ENCODE measurements at places on chromosomes 7 and 10. TPM values are rescaled to one million over a fixed set of nuclear protein-coding genes. Genes with fewer than 3 reads are reported as not detected.

SNX13 gene
- 59.7 TPM for total RNA-seq

POLR2J2 gene
- 13.2 TPM for total RNA-seq

DNA sequence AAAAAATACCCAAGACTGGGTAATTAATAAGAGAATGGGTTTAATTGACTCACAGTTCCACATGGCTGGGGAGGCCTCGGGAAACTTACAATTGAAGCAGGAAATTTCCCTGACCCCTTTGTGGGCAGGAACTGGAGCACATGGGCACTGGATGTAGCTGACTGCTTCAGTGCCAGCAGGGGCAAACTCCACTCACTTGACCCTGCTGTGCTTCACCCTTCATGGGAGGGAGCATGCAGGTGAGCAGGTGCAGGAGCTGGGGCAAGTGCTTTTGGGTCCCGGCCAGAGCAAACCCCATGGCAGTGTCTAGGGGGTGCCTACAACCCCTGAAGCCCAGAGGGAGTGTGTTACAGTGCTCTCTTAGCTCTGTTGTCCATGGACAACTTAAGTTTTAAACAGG lies 132.6 kb downstream of the AKR1D1 start:
- DNase-seq, result no peak

HOXA10 gene
- not detected for total RNA-seq

DNA sequence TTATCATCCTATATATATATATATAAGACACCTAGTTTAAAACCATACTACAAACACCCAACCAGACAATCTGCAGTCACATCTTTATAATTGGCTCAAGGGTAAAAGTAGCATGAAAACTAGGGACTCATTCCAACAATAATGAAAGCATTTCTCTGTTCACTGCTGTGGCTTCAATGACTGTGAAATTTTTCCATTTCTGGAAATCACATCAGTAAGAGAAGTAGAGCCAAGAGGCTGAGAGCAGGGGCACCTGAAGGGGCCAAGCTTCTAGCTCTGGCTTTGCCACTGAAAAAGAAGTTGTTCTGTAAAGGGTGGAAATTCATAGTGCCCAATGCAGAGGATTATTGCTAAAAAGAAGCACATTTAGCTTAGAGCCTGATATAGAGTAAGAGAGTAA lies 158.6 kb upstream of the GLI3 start:
- no peak for DNase-seq

GRCh38 chr7:143974459-143974858 lies 19.8 kb downstream of the OR2F1 start:
- no peak for DNase-seq
